Heart left ventricle (tissue), 16 donors: ENCODE measurements at places on chromosomes 1 and 21.

- DNase-seq: no peak
These were observed 37.1 kb upstream of the RAP1GAP start for GRCh38 chr1:21706151-21706835.

DNA sequence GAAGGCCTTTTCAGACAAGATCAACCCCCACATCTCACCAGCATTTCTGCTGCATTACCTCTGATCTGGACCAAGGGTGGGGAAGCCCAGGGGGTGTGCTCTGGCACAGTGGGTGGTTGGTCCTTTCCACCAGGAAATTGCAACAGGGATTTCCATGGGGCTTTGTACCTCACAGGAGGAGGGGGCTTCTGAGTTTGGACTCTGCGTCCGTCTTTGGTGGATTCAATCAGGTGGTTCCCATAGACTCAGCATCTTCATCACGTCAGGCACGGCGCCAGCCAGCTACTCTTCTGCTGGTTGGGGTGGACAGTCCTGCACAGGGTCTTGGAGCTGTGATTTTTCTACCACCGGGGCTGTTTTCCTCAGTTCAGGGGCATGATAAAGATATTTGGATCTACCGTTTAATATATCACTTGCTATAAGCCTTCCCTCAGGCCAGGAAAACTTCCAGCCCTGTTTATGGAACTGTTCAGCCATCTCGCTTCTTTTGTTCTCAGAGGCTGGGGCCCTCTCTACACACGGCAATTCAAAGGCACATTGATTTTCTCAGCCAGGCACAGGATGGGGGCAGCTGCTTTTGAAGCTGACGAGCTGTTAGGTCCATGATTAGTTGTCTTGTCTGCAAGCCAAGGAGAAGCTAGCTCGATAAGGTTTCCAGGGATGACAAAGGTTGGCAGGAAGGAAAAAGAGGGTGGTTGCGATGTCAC lies 467.3 kb downstream of the CAMTA1 start:
- DNase-seq: no peak

DNA sequence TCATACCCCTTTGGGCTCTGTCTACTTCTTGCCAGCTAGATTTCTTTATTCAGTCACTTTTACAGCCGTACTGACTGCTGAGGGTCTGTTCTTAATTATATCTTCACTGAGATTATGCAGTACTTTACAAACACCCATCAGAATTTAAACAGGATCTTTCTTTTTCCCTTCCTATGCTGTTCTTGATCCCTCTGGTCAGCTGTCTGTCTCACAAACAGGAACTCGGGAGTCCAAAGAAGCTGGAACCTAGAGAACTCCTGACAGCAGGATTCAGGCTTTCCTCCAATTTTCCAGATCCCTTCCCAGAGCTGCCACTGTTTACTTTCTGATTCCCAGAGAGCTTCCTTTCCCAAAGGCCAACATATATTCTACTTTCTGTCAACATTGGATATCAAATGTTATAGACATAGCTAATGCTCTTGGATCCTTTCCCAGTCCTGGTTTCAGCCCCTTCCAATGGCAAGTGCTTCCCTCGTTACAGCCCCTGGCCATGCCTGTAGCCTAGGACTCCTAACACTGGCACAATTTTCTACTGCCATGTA lies 59.5 kb downstream of the ATP2B4 start:
- DNase-seq: no peak

DNA sequence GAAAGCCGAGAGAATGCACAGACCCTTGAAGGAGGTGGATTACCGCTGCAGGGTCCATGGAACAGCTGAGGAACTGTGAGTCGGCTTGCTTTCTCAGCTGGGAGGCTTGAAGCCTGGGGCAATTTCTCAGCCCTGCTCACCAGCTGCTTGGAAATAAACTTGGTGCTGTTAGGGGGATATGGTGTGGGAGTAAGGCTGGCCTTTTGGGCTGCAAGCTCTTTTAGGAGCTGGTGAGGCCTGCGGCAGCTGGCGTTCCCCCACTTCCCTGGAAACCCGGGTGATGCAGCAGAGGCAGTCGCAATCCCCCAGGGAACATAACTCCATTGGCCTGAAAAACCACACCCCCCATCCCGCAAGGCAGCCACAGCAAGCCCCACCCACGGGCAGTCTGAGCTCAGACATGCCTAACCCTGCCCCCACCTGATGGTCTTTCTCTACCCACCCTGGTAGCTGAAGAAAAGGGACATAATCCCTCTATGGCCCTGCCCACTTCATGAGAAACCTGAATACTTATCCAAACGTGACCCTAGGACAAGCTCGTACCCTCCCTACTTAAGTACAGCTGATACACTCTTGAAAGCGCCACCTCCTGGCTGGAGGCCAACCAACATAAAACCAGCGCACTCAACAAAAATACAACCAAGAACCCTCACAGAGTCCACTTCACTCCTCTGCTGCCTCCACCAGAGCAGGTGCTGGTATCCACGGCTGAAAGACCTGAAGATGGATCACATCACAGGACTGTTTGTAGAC lies 1995.8 kb downstream of the NCAM2 start:
- no peak for DNase-seq

DNA sequence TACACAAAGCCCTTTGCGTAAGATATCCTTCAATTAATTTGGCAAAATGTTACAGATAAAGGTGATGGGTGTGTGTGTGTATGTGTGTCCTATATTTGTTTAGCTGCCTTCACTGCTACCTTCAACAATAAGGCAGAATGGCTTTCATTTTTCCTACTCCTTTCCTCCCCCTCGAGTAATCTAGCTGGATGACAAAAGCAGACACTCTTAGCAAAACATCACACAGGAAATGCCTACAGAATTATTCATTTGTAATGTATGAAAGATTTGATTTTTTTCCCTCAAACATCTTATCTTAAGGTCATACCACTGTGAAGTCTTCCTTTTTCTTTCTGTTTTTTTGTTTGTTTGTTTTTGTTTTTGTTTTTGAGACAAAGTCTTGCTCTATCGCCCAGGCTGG lies 10.6 kb downstream of the PTPN22 start:
- DNase-seq: no peak

GRCh38 chr1:112767646-112768045 lies 52.5 kb upstream of the PPM1J start:
- no peak for DNase-seq

DNA sequence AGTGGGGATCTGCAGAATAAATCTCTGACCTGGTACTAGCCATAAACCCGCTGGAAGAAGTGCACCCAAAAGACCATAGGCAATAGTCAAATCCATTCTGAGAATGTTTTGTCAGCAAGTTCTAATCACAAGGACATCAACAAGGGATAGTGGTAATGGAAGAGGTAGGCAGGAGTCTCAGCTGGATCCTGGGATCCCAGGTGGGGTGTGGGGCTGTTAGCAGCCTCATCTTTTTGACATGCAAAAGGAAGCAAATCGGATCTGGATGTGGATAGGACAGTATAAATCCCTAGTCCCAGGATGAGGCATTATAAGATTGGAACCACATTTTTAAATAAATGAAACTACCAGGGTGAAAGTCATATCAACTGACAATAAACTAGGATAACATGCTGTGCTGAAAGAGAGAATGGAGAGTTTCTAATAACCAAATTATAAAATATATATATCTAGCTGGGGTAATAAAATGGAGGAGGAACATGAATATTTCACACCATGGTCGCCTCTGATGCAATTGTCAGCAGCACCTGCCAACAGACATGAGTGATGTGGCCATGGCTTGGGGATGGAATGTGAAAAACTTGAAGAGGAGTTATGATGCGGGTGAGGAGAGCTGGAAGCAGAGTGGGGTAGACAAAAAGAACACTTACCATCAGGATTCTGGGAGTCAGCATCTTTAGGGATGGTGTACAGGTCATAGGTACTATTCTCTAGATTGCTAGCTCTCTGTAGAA lies 23.7 kb upstream of the PEX19 start:
- DNase-seq: no peak

DNA sequence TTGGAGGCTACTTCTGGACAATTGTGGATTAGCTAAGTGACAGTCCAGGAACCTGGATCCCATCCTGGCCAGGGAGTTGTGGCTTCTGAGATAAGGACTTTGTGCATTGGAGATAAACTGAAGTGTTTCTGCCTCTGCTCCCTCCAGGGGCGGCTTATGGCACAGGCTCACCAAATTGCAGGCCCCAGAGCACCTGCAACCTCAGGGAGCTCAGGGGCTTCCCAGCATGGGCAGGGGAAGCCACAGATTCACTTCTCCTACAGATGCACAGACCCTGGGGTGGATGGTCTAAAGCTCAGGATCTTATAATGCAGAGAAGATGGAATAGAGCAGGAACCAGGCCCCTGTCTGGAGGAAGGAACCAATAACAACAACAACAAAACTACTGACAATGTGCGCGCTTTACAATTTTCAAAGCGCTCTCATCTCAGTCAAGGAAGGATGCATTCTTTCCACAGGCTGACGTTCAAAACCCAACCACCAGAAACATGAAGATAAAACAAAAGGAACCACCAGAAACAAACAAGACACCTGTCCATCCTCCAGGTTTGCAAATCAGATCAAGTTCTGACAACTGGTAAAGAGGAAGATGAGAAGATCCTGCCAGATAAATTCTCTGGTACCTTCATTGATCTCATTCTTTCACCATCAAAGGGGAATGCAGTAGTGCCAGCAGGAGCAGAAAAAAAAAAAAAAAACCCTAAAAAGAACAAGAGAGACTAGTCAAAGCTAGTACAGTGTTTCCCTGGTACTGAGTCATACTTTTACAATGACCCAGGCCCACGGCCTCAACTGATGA lies 121.0 kb upstream of the IRF2BP2 start:
- no peak for DNase-seq

DNA sequence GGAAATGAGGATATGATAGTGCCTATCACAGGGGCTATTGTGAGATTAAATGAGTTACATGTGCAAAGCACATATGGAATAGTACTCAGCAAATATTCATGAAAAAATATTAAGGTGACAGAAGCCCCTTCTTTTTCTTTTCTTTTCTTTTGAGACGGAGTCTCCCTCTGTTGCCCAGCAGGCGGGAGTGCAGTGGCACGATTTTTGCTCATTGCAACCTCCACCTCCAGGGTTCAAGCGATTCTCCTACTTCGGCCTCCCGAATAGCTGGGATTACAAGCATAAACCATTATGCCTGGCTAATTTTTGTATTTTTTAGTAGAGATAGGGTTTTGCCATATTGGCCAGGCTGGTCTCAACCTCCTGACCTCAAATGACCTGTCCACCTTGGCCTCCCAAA lies 139.4 kb downstream of the HIVEP3 start:
- DNase-seq: no peak

GRCh38 chr1:163870666-163871065 lies 548.9 kb downstream of the NUF2 start:
- no peak for DNase-seq

DNA sequence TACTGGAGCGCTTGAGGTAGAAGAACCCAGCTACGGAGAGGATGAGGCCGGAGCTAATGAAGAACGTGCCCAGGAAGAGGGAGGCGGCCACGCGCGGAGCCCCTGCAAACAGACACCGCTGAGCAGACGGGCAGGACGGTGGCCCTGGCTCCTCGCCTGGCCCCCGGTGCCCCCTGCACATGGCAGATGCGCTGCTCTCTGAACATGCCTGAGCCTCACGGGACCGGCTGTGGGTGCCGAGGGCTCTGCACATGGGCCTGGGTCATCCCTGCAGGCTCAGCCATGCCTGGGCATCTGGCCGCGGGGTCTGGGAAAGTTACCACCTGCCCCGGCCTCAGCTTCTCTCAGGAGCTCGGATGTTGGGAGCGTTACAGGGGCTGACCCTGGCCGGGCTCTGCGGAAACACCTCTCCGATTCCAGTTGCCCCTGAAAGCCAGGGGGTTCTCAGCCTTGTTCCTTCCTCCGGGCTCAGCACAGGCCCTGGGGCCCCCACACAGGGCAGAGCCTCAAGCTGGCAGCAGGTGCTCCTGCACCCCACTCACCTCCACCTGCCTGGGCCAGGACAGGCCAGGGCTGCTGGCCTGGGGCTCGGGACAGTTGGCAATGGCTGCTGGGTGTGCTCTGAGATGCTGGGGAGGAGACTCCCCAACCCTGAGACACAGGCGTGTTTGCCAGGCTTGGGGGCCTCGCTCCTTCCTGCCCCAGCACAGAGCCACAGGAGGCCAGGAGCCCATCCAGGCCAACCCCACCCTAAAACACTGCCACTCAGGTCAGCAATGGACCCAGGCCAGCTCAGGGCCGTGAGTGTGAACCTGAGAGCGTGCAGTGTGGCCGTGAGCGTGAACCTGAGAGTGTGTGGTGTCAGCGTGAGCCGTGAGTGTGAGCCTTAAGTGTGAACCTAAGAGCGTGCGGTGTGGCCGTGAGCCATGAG lies 12.1 kb upstream of the RNF223 start:
- DNase-seq: no peak
